Islet precursor cell (in vitro differentiated cells): ENCODE measurements at places on chromosomes 1 and 21.
A peak's percentile ranks its signal among the peaks of the same experiment; 100 is the strongest.

GRCh38 chr1:166730299-166730888, 108.9 kb upstream of the POGK start:
- DNase-seq = peak; percentile 71

GRCh38 chr1:229864686-229865230, 202.3 kb upstream of the GALNT2 start:
- no peak for DNase-seq

DNA sequence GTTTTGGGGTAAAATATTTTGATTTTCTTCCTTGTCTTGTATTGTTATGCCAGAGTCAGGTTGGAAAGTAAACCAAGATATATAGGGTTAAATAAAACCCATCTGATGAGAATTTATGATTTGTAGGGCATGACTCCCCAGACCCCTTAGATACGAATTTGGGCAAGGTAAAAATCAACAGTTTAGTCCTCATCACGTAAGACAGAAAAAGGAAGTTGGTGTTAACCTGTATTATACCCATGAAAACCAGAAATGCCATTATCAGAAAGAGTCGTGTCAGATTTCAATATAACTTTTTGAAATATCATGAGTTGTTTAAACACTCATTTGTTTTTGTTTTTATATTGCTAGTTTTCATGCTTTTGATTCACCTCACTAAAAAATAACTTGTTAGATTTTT, 11.8 kb downstream of the CEPT1 start:
- no peak for DNase-seq

- peak; percentile 59 for DNase-seq
Observed at GRCh38 chr1:176656257-176656995, 193.5 kb downstream of the PAPPA2 start.

DNA sequence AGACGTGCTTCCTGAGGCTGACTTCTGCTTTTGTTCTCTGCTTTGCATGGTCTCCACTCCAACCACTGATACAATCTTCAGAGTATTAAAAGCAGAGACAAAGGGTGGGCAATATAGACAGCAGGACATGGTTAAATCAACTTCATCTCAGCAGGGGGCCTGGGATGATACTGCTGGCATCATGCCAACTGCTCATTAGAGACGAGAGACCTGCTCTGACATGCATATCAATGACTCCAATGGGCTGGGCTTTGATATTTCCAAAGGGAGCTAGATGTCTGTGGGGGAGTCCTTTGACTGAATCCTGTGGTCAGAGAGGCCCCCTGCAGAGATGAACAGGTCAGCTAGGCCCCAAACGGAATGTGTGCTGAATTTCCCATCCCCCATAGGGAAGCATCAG, 106.6 kb downstream of the ACTL8 start:
- no peak for DNase-seq

DNA sequence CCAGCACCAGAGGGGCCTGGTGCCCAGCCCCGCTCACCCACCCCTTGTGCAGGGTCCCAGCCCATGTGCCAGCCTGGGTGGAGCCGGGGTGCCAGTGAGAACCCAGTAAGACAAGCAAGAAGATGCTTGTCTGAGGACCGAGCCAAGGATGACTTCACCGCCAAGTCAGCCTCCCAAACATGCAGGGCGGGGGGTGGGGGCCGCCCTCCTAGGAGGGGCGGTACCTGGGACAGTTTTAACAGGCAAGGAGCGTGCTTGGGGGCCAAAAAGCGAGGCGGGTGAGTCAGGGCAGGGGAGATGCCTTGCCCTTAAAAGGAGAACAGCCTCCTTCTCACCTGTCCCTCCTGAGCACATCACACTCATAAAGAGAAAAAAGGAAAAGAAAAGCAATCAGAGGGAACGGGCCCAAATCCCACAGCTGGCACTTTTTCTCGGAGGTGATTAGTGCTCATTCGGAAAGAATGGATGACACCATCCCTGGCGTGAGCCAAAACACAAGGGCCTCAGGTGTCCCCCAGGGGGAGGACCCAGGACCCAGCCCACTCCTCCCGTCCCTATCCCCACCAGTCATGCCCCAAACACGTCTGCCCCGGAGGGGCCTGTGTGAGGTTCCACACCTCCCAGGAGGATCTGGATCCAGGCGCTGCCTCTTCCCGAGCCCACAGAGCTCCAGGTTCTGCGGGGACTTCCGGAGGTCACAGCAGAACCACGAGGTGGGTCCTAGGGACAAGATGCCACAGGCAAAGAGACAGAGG, 77.6 kb upstream of the IFFO2 start:
- peak; percentile 94 for DNase-seq

DNA sequence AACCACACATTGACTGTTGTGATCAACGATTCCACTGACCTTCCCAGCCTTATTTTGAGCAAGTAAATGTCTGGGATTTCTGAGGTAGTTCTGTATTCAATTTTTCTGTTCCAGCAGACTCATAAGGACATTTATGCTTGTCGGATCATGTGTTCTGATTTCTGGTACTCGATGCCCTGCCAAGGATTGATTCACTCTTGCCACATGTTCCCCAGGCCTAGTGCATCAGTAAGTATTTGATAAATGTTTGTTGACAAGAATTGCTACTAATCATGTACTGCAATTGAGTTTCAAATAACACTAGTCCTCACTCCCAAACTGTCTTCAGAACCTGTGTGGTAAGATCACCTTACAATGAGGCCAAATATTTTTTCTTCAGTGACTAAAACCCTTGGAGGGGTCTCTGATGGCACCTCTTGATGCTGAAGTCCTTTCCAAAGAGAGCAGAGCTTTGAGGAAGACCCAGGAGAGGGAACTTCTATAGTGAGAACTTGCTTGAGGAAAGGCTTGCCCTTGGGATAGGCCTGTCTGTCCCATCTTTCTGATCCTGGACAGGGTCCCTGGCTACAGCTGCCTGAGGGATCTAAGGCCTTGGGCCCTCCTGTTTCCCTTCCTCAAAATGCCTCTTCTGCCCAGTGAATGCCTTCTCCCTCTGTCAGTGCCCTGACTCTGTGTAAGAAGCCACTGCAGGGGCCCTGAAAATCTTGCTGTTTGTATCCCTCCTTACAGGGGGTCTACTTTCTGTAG, 115.8 kb upstream of the FAM78B start:
- DNase-seq = no peak

- DNase-seq = no peak
Observed at GRCh38 chr1:91783423-91784170, 102.4 kb downstream of the TGFBR3 start.

DNA sequence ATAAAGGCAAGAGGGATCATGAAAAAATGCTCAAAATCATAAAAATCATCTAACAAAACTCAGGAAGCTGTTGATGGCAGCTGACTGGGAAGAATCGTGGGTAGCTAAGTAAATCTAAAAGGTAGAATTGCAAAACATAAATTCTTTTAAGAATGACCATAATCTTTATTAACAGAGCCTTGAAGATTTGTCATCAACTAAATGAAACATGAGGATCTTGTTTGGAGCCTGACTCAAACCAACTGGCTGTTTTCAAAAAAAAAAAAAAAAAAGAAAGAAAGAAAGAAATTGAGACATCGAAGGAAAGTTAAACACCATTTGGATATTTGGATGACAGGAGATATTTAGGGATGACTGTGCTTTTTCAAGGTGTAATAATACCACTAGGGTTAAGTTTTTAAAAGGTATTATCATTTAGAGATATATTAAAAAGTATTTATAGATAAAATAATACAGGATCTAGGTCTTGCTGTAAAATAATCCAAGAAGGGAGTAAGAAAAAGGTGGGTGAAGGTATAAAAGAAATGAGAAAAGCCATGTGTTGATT, 48.6 kb downstream of the CD34 start:
- DNase-seq = no peak

DNA sequence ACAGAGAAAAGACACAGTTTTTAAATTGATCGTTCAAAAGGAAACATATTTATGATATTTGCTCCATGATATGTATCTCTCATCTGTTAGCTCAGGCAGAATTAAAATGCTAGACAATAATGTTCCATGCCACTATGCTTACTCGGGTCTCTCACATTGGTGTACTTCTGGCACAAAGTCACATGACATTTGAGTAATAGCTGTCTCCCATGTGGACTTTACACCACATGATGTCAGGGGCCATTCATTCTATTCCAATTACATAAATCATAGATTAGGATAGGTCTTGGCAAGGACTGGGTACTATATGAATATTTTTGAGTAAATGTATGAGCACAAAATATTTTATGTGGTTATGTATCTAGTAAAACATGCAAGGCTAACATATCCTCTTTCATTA, 648.4 kb downstream of the PLA2G4A start:
- DNase-seq = no peak

GRCh38 chr1:168514455-168514854, 29.3 kb downstream of the XCL2 start:
- DNase-seq = no peak

GRCh38 chr21:39097981-39098380, 85.3 kb downstream of the PSMG1 start:
- peak; percentile 56 for DNase-seq

- DNase-seq = no peak
Observed at GRCh38 chr1:89532228-89532627, 7.6 kb downstream of the LRRC8B start.

- DNase-seq = peak; percentile 90
Observed at GRCh38 chr1:202551683-202552082, 158.6 kb downstream of the SYT2 start.

DNA sequence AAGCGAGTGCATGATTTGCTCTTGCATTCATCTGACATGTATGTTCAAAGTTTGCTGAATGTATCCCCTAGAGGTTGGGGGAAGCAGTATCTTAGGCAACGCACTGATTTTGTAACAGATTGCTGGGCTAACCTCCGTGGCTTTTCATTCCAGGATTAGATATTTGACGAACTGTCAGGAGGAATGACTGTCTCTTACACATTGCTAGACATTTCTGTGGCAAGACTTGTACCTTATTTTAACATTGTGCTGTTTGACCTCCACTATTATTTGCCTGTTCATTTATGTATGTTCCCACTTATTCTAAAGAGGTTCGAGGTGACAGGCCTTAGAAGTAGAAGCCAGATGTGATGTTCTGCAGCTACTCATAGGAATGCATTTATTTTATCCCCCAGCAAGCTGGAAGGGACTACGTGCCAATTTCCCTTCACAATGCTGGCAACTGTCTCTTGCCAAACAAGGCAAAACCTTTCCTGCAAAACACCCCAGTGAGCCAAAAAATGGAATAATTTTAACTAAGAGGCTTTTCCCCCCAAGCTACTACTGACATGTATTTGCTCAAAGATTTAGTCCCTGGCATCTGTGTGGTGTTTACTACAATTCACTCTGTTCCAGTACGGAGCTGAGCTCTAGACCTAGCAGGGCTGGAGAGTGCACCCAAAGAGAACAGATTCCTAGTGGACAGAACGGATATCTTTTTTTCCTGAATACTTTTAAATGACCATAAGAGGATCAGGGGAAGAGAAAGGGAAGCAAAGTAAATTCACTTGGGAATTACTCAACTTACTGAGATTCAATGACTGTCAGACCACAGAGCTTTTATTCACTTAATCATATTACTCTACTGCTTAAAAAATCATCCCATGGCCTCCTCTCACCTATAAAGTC, 646.2 kb downstream of the SMYD3 start:
- DNase-seq = no peak

DNA sequence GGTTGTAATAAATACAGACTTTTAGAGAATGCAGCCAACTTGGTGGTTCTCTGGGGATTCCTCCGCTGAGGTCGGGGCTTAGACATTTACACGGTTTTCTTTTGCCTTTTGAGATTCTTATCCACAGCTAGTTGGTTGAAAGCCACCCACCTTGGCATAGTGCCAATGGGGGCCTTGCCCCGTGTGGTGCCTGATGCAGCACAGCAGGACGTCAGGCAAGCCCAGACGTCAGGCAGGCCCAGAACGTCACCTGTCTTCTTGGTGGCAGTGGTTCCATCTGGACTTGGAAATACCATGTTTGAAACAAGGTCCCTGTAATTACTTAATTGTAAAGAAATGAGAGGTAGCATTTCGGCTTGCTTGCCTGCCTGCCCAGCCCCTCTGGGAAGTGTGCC, 78.5 kb downstream of the GALNT2 start:
- no peak for DNase-seq

DNA sequence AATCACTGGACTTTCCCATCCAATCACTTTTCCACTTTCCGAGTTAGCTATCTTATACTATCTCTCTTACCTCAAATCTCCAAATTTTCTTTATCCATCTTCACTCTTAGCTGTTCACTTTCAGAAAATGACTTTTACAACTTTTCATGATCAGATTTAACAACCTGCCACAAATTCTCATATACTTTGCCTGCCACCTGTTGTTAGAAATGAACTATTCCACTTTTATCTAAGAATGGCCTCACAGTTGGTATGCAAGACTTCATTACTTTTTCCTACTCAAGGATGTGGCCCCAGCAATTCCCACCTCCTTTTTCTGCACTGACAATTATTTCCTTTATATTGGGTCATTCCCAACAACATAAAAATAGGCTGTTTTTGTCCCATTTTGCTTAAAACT, 93.6 kb upstream of the DEPDC1 start:
- DNase-seq = no peak

- no peak for DNase-seq
Observed at GRCh38 chr21:42739061-42739931, 85.9 kb downstream of the PDE9A start.

- DNase-seq = no peak
Observed at GRCh38 chr1:88296642-88297041, 387.4 kb upstream of the PKN2 start.

- DNase-seq = no peak
Observed at GRCh38 chr1:205632669-205633169, 908 bp upstream of the ELK4 start.

- DNase-seq = peak; percentile 50
Observed at GRCh38 chr1:225467193-225468020, 39.6 kb upstream of the LBR start.

DNA sequence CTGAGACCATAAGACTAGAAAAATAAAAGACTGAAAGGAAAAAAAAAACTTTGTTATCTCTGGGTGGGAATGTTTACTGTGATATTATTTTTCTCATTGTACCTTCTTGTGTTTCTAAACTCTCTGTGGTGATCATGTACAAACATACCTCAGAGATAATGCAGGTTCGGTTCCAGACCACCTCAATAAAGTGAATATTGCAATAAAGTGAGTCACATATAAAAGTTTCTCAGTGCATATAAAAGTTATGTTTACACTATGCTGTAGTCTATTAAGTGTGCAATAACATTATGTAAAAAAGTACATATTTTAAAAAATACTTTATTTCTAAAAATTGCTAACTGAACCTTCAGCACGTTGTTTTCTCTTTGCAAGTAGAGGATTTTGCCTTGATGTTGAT, 137.5 kb downstream of the CENPF start:
- DNase-seq = no peak

GRCh38 chr1:161166669-161167548, 683 bp downstream of the PPOX start:
- peak; percentile 77 for DNase-seq

DNA sequence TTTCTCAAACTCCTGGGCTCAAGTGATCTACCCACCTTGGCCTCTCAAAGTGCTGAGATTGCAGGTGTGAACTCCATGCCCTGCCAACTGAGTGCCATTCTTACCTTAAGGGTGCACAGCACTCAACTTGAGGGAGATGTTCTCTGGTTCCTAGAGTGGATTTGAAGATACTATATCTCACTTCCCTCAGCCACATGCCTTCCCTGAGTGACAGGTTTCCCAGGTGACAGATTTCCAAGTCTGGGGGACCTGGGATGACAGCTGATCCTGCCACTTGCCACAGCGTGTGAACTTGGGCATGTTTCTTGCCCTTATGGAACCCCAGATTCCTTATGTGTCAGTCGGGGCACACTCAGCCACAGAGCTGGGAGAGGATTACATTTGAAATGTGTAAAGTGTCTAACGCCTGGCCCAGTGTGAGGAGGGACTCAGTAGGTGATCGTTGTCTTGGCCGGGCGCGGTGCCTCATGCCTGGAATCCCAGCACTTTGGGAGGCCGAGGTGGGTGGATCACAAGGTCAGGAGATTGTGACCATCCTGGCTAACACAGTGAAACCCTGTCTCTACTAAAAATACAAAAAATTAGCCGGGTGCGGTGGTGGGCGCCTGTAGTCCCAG, 29.6 kb upstream of the BTG2 start:
- no peak for DNase-seq
